ENCODE measurements at places on chromosomes 1 and 21.

- no peak for DNase-seq
Measured at GRCh38 chr1:40751802-40752201, 31.8 kb upstream of the KCNQ4 start.

- DNase-seq, result no peak
Measured at GRCh38 chr1:69743146-69743545, 175.4 kb downstream of the LRRC7 start.

DNA sequence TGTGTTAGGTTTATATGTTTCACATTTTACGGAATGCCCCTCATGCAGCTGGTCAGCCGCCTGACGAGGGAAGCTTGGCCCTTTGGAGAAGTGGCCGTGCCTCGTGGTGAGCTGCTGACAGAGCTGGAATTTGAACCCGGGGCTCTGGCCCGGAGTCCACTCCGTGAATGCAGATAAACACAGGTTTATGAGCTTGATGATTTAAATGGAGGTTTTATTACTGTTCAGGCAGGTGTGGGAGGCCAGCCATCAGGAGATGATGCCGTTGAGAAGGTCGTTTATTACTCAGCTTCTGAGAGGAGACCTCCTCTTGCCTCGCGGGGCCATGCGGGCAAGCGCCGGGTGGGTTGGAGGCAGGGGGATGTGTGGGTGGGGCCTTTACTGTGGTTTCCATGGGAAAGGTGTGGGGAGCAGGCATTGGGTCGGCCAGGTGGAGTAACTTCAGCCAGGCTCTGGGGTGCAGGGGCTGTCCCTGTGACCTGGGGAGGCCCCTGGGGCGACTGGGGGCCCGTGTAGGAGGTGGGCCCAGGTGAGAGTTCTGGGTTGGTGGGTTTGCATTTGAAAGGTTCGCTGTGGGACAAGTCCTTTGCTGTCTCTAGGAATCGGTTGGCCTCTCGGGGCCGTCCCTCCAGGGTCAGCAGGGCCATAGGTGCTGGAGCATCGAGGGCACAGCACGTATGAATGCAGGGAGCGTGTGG, 22.0 kb downstream of the PRKCZ start:
- DNase-seq, result no peak

- DNase-seq, result no peak
Measured at GRCh38 chr1:70239940-70240339, 18.8 kb downstream of the SRSF11 start.

- peak; percentile 11 for DNase-seq
Measured at GRCh38 chr1:235898126-235898525, 31.4 kb upstream of the LYST start.

- DNase-seq, result no peak
Measured at GRCh38 chr1:234234199-234234598, 139.1 kb upstream of the COA6 start.

- no peak for DNase-seq
Measured at GRCh38 chr1:165431079-165431478, 13.8 kb downstream of the RXRG start.

- no peak for DNase-seq
Measured at GRCh38 chr21:22474403-22474802, 1476.2 kb downstream of the NCAM2 start.

GRCh38 chr1:245373131-245373530, 218.3 kb downstream of the KIF26B start:
- no peak for DNase-seq

DNA sequence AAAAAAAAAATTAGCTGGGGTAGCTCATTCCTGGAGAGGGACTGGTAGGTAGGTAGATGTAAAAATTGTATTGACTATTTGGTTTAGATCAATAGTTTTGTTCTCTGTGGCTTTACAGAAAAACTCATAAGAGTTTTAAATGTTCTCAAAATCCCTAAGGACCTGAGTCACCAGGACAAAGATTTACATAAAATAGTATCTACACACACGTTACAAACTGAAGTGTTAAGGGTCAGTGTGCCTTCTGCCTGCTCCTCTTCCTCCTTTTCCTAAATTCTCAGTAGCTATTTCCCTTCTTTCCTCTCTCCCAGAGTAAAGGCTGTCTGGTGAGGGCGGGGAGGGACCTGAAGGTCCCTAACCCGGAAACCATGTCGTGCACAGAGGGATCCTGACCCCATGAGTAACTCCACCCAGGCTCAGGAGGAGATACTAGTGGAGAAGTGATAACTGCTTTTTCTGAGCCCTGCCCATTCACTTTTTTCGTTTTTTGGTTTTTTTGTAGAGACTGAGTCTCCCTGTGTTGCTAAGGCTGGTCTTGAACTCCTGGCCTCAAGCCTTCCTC, 8.1 kb downstream of the PLEKHM2 start:
- DNase-seq, result no peak

- DNase-seq, result no peak
Measured at GRCh38 chr21:26846036-26846931, 1.1 kb upstream of the ADAMTS1 start.

DNA sequence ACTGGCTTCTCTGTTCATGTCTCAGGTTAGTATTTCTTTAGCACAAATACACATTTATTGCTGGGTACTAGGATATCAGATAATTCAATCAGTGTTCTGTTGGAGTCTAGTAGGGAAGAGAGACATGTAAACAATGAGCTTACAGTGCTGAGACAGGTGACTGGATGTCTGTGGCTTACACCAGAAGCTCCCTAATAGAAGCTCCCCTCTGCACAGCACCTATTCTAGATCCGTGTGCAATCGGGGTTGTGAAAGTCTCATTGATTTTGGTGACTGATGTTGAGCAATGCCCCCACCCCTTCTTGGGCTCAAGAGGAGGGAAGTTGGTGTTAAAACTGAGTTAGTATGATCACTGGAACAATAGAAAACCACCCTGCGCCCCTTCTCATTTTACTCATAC, 279.2 kb downstream of the RPS6KC1 start:
- DNase-seq, result no peak

GRCh38 chr1:226722901-226723656, 16.0 kb downstream of the ITPKB start:
- no peak for DNase-seq

- DNase-seq, result no peak
Measured at GRCh38 chr1:55868026-55868425, 652.9 kb upstream of the USP24 start.

DNA sequence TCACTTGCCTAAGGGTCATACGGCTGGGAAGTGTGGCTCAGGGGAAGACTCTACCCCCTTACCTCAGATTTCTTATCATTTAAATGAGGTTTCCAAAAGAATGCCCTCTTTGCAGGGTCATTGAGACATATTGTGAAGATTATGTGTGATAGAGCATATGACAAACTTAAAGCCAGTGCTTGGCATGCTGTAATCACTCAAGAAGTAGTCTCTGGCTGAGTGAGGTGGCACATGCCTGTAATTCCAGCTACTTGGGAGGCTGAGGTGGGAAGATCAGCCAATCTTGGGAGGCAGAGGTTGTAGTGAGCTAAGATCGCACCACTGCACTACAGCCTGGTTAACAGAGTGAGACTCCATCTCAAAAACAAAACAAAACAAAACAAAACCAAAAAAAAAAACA, 7.5 kb upstream of the LDLRAD2 start:
- DNase-seq, result no peak

DNA sequence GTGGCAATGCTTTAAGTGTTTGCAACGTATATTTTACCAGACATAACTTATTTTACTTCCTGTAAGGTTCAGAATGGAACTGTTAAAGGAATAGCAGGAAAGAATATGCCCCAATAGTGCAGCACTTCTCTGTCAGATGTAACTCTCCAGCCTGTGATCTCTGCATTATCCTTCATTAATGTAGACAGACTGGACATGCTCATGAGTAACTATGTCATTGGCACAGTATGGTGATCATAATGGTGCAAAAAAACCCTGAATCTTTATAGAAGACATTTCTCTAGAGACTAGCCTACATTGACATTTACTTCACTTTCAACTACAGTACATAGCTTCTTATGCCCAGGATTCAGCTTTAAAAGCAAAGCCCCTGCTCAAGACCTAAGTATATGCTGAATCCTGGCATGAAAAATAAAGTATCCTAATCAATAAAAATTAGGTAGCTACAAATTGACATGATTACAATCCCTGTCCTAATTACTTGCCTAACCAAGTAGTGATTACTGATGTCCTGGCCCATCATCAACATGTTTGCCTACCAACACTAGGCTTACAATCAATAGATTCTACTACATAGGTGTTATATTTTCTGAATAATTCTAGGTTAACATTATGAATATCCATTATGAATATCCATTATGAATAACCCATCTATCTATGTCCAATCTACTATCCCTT, 13.9 kb downstream of the COX20 start:
- DNase-seq, result no peak

- no peak for DNase-seq
Measured at GRCh38 chr1:32014948-32015273, 1.2 kb downstream of the KHDRBS1 start.

- no peak for DNase-seq
Measured at GRCh38 chr21:32777269-32777668, 5.7 kb upstream of the PAXBP1 start.

DNA sequence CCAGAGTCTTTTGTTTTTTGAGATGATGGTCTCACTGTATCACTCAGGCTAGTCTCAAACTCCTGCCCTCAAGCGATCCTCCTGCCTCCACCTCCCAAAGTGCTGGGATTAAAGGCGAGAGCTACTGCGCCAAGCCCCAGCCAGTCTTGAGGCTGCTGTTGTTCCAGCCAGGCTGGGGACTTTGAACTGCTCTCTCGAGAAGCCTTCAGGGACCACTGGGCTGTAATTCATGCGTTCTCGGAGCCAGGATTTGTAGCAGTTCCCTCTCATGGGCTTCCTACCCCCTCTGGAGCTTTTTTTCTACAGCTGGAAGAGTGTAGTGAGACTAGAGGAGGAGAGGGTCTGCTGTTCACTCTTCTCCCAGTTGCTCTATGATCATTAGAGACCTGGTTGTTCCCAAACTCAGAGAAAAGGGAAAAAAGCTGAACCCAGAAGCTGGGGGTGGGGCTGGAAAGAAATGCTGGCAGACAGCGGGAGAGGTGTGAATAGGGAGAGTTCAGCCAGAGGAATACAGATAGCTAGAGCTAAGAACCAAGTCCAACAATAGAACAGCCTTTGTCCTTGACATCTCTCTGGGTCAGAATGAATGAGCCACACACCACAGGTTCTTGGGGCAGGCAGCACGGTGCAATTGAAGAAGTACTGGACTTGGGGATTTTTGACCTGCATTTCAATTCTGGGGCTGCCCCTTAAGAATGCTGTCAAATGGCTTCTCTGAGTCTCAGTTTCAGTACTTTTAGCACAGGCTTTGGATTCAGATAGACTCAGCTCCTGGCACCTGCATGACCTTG, 13.2 kb upstream of the SLC41A1 start:
- DNase-seq, result no peak

DNA sequence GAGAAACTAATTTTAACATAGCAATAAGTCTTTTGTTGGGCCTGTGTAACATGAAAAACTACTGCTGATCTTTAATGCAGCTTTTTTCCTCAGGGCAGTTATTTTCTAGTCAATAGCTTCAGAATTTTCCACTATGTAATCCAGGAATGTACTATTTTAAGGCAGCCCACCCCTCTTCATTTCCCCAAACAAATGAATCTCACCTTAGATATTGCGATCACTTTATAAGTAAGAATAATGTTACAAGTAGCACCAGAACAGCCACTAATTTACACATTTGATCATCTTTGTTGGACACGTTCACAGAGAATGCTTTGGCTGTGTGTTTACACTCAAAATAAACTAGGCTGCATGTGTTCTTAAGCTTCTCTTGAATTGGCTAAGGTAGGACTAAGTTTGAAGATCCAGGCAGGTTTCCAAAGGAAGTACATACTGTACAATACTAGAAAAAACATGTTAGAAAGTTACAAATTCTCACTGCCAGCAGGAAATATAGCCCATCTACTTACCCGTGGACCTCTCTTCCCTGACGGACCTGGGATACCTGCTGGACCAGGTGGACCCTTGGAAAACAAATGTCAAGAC, 41.7 kb downstream of the COL24A1 start:
- no peak for DNase-seq

DNA sequence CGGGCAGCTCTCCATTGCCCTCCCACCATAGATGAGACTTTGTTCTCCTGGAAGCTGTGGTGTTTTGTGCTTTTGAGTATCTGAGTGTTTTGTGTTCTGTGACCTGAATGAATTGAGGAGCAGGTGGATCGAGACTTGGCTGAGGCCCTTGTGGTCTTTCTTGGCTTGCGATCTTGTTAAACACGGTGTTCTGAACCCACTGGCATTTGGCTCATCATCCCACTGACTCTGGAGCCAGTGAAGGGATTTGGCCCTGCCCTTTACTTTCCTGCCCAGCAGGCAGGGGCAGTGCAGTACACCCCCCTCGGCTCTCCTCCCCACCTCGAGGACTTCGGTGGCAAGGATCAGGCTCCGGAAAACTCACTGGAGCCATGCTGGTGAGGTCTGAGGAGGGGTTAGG, 30.6 kb downstream of the PKNOX1 start:
- DNase-seq, result no peak

DNA sequence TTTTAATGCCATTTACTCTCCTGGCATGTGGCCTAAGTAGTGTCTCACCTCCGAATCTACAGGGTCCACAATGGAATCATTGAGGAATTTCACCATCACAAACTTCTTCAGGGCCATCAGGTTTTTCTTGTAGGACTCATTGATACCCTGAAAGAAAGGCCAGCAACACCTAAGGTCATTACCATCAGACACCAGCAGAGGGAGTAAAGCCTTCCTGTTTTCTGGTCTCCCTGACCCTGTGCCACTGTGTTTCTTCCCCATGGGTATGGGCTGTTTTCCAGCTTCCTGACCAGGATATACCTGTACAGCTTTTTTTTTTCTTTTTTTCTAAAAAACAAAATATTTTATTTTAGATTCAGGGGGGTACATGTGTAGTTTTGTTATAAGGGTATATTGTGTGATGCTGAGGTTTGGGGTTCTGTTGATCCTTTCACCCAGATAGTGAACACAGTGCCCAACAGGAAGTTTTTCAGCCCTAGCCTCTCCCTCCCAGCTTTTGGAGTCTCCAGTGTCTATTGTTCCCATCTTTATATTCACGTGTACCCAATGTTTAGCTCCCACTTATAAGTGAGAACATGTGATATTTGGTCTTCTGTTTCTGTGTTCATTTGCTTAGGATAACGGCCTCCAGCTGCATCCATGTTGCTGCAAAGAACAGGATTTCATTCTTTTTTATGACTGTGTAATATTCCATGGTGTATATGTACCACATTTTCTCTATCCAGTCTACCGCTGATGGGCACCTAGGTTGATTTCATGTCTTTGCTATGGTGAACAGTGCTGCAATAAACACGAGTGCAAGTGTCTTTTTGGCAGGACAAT, 18.3 kb downstream of the PPT1 start:
- DNase-seq, result peak; percentile 89

DNA sequence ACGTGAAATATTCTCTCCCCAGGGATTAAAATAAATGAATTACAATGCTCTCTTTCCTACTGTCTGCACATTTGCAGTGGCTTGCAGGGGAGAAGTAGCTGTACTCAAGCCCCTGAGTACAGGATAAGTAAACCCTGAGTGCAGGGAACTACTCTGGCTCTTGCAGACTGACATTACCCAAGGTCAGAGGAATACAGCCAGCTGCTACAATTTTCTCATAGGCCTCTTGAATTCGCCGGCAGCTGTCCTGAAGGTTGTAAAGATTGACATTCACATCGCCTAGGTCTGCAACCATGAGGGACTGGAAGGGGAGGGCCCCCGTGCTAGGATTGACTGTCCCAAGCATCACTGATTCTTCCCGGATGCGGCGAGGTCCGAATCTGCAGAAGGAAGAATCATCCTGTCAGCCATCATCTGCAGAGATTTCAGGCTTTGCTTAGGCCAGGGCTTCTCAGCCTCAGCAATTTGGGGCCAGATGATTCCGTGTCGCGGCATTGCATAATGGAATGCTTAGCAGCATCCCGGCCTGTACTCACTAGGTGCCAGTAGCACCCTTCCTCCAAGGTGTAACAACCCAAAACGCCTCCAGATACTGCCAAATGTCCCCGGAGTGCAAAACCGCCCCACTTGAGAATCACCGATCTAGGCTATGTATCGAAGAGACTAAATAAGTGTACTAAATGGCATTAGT, 1.7 kb downstream of the AGMAT start:
- DNase-seq, result peak; percentile 31
